ENCODE measurements at places on chromosomes 6 and 20.
A peak's percentile ranks its signal among the peaks of the same experiment; 100 is the strongest.

DNA sequence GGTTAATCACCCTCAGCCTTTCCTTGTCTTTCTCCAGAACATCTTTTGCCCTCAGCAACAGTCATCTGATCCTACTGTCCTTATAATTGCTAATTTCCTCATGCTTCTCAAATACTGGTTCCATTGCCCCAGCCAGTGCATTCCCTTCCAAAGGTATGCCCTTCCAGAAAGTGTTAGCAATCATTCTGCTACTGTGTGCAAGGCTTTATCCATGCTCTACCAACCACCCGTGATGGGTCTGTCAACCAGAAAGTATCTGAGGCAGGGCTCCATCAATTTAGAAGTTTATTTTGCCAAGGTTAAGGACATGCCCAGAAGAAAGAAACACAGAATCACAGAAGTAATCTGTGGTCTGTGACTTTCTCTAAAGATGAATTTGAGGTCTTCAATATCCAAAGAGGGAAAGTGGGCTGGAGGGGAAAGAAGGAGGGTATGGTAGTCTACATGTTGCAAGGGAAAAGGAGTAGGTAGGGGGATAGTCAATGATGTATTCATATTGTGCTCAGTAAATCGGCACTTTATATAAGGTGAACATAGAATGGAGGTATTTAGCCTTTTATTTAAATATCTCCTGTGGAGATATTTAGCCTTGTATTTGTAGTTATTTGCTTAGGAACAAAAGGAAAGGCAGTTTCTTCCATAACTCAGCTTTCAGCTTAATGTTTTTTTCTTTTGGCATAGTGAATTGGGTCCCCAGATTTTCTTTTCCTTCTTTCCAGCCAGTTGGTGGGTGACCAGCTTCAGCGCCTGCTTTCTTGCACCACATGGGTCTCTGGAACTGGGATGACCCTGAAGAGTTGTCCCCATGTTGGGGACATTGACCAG, 35.2 kb upstream of the PAQR8 start:
- DNase-seq: no peak

- no peak for DNase-seq
Measured at GRCh38 chr6:21653905-21654304, 60.4 kb downstream of the SOX4 start.

- no peak for DNase-seq
Measured at GRCh38 chr20:40274912-40275533, 414.0 kb downstream of the MAFB start.

DNA sequence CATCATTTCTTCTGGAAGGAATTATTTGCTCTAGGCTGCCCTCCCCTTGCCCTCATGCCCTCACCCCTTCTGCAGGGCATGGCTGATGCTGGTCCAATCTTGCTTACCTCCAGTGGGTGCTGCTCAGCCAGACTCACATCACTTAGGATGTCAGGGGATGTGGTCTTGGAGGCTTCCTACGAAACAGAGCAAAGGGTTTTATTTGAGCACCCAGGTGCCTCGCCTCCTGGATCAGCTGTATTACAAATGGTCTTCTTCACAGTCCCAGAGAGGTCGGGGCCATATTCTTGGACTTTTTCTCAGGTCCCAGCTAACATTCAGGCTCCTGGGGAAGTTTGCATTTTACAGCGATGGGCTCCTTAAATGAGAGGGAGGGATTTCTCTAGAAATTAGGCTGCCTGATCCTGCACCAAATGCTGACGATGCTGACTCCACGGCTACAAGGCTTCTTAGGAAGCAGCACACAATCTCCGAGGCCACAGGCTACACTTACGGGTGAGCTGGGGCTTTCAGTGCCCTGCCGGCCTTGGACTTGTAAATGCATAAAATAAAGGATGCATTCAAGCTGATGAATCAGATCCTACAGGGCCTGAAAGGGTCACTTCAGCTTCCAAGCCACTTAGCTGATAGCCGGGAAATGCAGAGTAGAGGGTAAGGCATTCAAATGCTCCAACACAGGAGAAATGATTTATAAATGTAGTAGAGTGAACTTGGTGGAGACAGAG, 159.8 kb upstream of the ECI2 start:
- no peak for DNase-seq

DNA sequence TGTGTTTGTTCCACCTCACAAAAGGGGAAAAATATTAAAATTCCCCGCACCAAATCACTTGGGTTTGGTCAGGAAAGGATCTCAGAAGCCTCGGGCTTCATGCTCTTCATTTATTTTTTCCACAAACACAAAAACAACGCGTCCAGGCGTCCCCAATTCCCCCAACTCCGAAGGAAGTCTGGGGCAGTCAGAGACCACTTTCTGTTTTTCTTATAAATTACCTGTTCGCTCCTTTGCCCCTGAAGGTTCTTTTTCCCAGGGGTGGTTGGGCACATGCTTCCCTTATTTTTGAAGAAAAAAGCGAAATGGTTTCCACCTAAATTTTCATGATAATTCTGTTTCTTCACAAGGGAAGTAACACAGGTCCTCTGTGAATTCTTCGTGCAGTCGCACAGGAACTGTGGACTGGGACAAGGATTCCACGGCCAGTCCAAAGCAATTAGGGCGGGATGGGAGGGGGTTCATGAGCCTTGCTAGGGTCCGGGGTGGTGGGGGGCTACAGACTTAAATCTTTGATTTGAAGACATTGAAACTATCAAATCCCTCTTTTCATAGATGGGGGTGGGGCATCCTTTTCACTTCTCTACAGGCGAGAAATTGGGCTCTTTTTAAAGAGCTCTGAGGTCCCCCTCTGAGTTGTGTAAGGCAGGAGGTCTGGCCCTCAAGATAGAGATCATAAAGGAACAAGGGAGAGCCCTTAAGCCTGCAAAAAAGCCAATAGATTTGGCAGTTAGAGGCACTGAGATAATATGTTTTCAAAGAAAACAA, 30.5 kb upstream of the HFE start:
- peak; percentile 41 for DNase-seq

- no peak for DNase-seq
Measured at GRCh38 chr6:165184192-165184979, 125.0 kb downstream of the C6orf118 start.

DNA sequence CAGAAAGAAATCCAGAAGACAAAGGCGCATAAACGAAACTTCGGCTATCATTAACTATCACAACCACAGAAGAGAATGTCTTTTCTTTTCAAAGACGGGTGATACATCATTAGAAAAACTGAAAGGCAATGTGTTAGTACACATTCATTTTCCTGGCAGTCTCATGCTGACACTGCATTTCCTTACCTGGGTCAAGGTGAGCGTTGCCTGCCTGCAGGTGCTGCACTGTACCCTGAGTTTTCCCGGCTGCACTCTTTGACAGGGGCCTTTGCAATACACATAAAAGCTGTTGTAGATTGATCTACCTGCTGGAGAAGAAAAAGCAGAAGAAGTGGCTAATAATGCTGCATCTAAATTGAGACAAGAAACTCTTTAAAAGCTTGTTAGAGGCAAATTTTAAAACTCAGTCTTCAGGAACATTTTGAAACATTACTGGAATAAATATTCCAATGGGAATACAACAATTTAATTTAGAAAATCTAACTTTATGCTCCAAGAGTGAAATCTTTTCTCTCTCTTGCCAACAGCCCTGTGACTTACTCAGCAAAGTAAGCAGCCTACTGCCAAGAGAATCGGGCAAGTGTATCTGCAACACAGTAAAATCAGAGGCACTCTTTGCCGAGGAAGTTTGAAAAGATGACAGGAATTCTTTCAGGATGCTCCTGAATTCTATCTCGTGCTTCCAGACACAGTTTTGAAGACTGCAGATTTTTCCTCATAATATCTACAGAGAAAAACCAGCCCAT, 526.4 kb downstream of the PRKN start:
- no peak for DNase-seq

Measured in BE2C (cell line).